ENCODE measurements at places on chromosomes 11 and 22.

GRCh38 chr11:134207538-134208239, 16.1 kb downstream of the NCAPD3 start:
- no peak for DNase-seq

DNA sequence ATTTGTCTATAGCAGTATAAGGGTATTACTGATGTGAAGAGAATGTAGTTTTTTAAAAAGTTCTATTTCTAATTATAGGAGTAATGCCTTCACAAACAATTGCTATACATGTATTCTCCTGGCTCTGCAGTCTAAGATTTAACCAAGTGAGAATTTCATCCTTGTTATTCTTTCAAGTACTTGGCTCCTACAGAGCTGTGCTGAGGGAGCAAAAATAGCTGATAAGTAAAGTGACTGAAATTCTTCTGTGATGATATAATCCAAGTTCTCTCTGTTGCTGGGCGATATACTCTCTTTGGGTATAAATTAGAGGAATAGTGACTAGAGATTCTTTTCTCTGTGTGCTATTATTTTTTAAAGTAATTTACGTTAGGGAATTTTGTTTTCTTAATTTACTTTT, 68.0 kb downstream of the PGR start:
- no peak for DNase-seq

DNA sequence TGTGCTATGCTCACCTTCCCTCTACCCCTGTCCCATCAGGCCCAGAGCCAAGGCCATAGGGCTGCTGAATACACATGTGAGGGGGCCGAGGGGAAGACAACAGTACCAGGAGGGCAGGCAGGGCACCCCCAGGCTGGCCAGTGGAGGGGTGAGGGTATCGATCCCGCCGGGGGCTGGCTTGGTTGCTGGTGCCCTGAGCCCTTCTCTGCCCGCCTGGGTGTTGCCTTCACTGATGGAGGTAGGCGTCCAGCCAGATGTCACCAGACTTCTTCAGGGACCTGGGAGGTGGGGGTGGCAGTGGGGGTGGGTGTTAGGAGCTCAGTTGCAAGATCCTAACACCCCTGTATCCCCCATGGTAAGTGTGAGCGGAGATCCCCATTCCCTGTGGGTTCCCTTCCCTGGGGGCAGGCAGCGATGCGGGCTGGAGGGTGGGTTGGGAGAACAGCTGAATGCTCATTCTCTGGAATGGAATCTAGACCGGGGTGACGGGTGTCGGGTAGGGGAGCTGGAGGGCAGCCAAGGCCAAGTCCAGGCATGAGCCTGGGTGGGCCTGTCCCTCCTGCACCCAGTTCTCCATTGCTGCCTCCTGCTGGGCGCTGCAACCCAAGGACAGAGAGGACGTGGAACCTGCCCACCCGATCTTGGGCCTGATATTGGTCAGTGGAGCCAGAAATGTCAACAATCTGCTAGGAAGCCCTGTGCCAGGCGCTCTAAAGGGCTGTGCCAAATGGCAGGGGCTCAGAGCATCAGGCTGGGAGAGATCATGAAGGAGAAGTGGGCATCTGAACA, 17.6 kb downstream of the FADS3 start:
- DNase-seq, result no peak

DNA sequence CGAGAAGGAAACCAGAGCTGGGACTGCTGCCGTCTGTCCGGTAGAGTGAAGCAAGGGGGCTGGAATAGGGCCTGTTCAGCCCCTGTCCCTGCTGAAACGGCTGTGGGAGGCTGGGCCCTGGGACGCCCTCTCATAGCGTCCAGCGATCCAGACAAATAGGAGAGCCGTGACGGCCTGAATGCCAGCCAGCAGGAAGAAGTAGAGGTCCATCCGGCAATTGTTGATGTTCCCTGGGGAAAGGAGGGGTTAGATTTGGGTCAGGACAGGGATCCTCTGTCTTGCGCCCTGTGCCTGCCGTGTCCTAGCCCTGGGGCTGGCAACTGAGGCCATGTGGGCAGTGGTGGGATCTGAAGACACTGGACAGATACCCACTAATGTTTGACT, 12.9 kb downstream of the TMEM132A start:
- no peak for DNase-seq

- DNase-seq, result no peak
Observed at GRCh38 chr11:114678125-114679036, at the start of gene NXPE2. NXPE2 (plus strand) TSS chr11:114678527; CDS start chr11:114678576, 49 bp downstream.

DNA sequence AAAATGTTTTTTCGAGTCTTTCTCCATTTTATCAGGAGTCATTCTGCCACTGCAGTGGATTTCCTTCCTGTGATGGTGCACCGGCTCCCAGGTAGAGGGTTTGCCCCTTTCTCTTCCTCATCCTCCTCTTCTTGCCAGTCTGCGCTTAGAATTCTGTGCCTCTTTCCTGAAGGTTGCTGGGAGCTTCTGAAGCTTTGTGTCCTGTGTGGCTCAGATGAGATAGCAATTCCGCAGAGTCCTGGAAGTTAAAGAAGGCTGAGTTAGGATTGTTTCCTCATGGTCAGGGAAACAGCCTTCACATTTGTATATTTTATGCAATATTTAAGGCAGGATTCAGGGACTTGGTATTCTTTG, 264 bp downstream of the BCO2 start:
- DNase-seq, result no peak
